Cardiac fibroblast (primary cell): ENCODE measurements at places on chromosomes 13 and 19.
A peak's percentile ranks its signal among the peaks of the same experiment; 100 is the strongest.

DNA sequence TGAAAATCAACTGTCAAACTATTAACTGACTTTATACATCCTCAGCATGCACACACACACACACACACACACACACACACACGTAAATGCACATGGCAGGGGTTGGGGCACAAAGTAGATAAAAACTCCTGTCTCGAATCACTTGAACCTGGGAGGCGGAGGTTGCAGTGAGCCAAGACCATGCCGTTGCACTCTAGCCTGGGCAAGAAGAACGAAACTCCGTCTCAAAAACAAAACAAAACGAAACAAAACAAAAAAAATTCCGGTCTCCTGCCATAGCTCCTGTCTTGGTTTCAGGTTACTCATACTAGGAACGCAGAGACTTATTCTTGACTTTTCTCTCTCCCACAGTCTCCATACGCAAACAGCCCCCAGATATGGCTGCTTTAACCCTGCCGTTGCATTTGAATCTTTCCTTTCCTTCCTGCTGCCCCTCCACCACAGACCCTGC lies 148.9 kb downstream of the SHISA2 start:
- no peak for DNase-seq

DNA sequence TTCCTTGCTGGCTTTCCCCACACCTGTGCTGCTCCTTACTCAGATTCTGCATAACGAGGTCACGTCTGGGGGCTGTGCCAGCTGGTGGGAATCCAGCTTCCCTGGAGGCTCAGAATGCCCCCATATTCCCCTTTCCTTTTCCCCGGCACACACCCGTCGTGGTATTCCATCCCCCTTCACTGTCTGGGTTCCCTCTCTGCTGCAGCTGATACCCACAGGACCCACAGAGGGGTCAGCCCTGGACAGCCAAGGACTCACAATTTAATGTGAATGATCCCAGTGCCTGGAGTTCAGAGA lies 4.2 kb upstream of the MYH14 start:
- DNase-seq = no peak

- DNase-seq = peak; percentile 72
These were observed 135.0 kb upstream of the KL start for GRCh38 chr13:32881074-32881776.

- no peak for DNase-seq
These were observed 8.4 kb downstream of the MKNK2 start for GRCh38 chr19:2042485-2043250.

GRCh38 chr19:33673996-33674625 lies 52.4 kb downstream of the CHST8 start:
- no peak for DNase-seq

- no peak for DNase-seq
These were observed 50.5 kb upstream of the IRS2 start for GRCh38 chr13:109836629-109837607.

- DNase-seq = peak; percentile 98
These were observed 630 bp downstream of the COQ8B start for GRCh38 chr19:40716031-40716481.
